Ovary (tissue), 10 donors: ENCODE measurements at places on chromosomes 12 and 14.

GRCh38 chr14:89399157-89399556 is 17.9 kb downstream of the FOXN3 start:
- H3K36me3 ChIP-seq = no peaks in the 10 kb centered on the region
- H3K4me3 ChIP-seq = no peak overlapping the region
- peaks cover 16% of the 10 kb centered on the region for H3K4me1 ChIP-seq
- no peak for DNase-seq
- H3K27me3 ChIP-seq = no peaks in the 10 kb centered on the region

DNA sequence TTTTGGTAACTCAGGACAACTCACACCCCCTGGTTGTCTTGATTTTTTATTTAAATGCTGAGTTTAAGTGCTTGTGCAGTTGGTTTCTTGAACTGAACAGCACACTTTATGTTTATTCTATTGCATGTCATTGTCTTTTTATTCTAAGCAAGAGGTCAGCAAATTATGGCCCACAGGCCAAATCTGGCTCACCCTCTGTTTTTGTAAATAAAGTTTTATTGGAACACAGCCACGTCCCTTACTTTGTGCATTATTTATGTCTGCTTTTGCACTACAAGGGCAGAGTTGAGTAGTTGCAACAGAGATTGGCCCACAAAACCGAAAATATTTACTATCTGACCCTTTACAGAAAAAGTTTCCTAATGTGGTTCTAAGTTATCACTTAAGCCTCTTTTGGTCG is 52.3 kb downstream of the SUDS3 start:
- H3K4me1 ChIP-seq = peaks cover 2% of the 10 kb centered on the region
- no peak for DNase-seq
- no peak overlapping the region for H3K27ac ChIP-seq
- no peak overlapping the region for H3K4me3 ChIP-seq
- H3K36me3 ChIP-seq = no peaks in the 10 kb centered on the region

DNA sequence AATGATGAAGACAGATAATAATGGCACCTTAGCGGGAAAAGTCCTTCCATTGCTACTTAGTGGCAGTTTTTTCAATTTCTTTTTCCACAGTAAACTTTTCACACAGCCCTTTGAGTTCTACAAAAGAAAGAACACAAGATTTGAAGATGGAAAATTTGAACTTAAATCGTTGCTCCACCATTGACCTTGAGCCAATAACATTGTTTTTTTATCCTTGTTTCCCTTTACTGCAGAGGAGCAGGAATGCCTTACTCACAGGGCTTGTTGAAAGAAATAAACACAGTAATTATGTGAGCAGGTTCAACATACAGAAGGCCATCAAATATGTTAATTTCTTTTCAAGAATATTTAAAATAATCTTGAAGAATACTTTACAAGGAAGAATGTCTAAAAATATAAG is 181.5 kb upstream of the KRR1 start:
- no peaks in the 10 kb centered on the region for H3K4me1 ChIP-seq
- no peaks in the 10 kb centered on the region for H3K27me3 ChIP-seq
- no peaks in the 10 kb centered on the region for H3K36me3 ChIP-seq
- no peak overlapping the region for H3K27ac ChIP-seq

- H3K27ac ChIP-seq = no peak overlapping the region
- no peaks in the 10 kb centered on the region for H3K27me3 ChIP-seq
- H3K36me3 ChIP-seq = no peaks in the 10 kb centered on the region
- DNase-seq = no peak
- no peak overlapping the region for H3K4me3 ChIP-seq
These were observed 176.4 kb downstream of the ANO2 start for GRCh38 chr12:5768581-5769196.

DNA sequence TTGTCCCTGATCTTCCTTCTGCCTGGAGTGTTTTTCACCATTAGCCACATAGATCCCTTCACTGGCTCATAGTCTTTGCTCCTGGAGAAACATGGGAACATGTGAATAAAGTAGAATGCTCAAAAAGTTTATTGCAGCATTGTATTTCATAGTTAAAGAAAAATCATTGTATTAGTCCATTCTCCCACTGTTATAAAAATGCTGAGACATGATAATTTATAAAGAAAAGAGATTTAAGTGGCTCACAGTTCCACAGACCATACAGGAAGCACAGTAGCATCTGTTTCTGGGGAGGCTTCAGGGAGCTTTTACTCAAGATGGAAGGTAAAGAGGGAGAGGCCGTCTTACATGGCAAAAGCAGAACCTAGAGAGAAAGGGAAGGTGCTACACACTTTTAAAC is 238.3 kb upstream of the OR4E1 start:
- H3K4me3 ChIP-seq = no peak overlapping the region
- H3K27me3 ChIP-seq = no peaks in the 10 kb centered on the region
